ENCODE measurements at places on chromosomes 1 and 21.

DNA sequence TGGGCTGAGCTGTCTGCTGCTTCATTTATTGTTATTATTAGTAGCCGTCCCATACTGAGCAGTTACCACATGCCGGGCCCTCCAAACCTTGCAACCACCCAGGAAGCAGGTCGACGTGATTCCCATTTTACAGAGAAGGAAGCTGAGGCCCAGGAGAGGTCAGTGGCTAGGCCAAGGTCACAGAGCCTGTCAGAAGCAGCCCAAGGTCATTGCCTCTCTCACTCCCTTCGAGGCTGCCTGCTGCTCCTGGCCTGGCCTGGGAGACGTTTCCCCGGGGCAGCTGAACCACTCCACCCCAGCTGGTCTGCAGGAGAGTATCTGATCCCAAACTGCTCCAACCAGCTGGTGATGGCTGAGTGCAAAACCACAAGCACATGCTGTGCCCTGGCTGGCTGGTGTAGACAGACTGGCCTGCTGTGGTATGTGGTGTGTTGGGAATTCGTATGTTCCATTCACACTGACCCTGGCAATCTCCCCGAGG is 6.5 kb downstream of the PADI4 start:
- no peak for DNase-seq

DNA sequence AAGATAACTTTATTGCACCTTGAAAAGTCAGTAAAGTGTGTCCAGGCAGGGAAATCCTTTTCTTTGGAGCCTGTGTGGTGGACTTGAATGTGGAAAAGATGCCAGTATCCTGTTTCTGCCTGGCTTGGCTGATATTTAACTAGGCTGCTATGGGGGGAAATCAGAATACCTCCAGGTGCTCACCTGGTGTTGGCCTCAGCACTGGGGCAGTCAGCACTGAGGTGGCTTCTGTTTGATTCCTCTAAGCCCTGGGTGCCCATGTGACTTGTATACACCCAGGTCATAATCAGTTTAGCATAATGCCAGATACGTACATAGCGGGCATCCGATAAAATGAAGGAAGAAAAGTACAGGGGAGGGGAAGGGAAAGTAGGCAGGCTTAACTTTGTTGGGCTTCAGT is 7.2 kb downstream of the PHGDH start:
- DNase-seq = no peak

DNA sequence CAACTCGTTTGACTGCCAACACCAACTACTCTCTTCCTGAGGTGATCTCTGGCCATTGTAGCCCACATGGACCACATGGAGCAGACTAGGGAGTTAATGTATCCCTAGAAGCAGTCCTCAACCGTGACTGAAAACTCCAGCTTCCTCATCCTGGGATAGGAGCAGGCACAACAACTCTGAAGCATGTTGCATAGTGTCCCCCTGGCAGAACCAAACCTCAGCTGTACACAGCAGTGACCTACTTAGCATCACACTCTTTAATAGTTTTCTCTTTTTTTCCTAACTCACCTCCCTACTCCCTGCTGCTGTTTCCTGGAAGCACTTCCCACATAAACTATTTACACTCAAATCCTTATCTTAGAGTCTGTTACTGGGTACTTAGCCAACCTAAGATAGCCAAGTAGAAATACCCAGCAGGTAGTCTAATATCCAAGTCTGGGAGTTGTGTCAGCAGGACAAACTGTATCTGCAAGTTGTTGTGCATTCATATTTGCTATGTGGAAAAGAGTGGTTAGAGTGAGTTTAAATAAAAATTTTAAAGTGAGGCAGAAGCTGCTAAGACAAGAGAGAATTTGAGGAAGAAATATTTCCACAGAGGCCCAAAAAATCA is 228.8 kb downstream of the LTN1 start:
- DNase-seq = no peak

DNA sequence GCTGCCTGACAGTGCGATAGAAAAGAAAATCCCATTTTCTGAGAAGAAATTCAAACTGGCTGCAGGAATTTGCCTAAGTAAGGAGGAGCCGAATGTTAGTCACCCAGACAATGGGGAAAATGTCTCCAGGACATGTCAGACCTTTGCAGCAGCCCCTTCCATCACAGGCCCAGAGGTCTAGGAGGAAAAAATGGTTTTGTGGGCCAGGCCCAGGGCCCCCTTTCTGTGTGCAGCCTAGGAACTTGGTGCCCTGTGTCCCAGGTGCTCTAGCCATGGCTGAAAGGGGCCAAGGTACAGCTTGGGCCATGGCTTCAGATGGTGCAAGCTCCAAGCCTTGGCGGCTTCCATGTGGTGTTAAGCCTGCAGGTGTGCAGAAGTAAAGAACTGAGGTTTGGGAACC is 14.6 kb downstream of the ZBTB21 start:
- no peak for DNase-seq

GRCh38 chr1:14468751-14469150 is 129.7 kb upstream of the KAZN start:
- no peak for DNase-seq

DNA sequence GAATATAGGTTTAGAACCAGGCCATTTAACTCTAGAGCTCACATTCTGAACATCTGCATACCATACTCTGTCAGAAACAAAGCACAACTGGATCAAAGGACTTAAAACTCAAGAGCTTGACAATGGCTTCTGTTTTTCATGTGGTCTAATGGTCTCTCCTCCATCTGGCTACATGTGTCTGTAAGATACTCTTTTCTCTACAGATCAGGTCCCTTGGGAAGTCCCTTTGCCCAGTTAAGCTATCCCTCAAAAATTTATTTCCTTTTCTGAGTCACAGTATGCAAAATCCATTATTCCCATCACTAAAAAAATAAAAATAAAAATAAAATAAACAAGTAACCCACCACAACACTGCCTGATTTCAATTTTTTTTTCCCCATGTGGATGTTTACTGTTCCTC is 357.0 kb upstream of the PRMT6 start:
- no peak for DNase-seq

DNA sequence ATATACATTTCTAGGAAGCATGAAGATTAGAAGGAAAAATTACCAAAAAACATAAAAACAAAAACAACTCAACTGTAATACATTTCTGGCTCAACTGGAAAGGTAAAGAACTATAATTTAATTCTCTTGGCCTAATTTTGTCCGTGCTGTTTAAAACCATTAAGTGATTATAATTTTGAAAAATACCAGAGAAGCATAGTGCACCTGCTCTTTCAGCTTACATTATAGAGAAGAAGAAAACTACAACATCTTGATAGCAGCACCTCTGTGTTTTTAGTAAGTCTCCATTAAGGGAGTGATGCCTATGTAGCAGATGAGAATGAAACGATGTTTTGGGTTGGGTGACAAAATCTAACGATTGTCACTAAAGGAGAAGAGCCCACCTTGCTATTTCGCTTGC is 19.3 kb upstream of the MAN1A2 start:
- no peak for DNase-seq

DNA sequence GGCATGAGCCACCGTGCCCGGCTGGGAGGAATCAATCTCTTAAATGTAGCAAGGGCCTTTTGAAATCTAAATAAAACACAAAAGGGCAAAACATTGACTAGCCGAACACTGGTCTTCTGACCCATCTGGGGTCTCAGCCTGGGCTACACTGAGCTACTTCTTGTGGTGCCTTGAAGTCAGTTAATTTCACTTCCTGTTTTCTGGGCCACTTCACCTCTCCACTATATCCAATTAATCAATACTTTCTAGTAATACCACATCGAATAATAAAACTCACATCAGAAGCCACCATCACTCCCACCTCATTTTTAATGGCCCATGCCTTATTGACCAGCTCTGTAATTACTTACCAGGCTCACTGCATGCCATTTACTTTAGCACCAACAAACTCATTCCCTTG is 138.0 kb upstream of the SAMSN1 start:
- no peak for DNase-seq

GRCh38 chr1:66271904-66272254 is 262.1 kb upstream of the SGIP1 start:
- DNase-seq = no peak

GRCh38 chr21:43374228-43374885 is 52.6 kb downstream of the SIK1 start:
- no peak for DNase-seq

DNA sequence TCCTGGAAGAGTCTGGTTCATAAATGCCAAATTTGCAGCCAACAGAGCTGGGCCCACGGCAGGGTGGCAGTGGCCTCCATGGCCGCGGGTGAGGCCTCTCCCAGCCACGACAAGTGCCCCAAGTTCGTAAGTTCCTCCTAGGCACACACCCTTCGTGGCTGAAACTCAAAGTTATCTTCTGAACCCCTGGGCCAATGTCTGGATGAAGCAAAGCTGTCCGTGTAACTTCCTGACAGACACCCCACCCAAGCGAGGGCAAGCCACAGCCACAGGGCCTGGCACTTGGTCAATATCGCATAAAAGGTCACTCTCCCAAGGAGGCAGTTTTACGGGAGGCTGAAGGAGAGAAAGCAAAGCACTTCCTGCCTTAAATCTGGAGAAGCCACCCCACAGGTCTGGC is 27.8 kb upstream of the GPR153 start:
- no peak for DNase-seq

GRCh38 chr1:156399355-156400125 is 30.5 kb downstream of the RHBG start:
- DNase-seq = no peak

DNA sequence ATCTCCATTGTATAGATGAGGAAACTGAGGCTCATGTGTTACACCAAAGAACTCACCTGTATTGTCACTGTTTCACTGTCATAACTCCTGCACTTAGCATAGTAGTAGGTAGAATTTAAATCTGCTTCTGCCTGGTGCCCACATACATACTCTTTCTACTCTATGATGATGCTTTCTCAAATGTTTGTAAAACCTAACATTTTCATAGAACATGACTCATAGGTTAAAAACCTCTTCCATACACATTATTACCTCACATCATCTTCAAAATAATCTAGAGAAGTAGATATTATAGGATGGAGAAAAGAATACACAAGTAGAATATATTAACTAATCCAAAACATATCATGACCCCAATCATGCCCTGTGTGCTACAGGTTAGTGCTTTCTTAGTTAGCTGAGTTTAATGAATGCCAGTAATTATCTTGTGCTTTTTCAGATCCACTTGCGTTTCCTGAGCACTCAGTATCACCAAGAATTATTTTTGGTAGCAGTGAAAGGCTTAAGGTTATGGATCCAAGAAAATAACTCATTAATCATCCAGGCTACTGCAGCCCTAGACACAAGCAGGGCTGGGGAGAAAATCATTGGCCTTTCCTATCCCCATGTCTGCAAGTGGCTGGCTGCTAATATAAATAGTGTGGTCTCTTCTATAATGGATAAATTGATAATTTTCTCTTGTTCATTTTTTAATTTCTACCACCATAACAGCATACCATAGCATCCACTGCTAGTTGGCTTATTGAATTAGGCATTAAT is 156.9 kb downstream of the LRRC40 start:
- DNase-seq = no peak

GRCh38 chr1:82819234-82819633 is 1018.5 kb downstream of the ADGRL2 start:
- DNase-seq = no peak
